Activated B cell treated with CpG ODN at 0.5 μM for 24 hours (primary cell): ENCODE measurements at places on chromosomes 12 and 14. TPM values are rescaled to one million over a fixed set of nuclear protein-coding genes. Genes with fewer than 3 reads are reported as not detected.

OR4E2 gene
- total RNA-seq = not detected in 2 replicates

SLC6A12 gene
- total RNA-seq = not detected in 2 replicates

PSMA6 gene
- 163 and 180 TPM in 2 replicates for total RNA-seq

SEC23A gene
- total RNA-seq = 38.3 and 39.4 TPM in 2 replicates

OLR1 gene
- total RNA-seq = 0.12 TPM in 1 of 2 replicates, not detected in the other

GNG2 gene
- 68.7 and 70.0 TPM in 2 replicates for total RNA-seq

LIN7A gene
- total RNA-seq = not detected in 2 replicates

LRRK2 gene
- 59.9 and 71.7 TPM in 2 replicates for total RNA-seq

LRRC10 gene
- total RNA-seq = not detected in 2 replicates

PPP1R36 gene
- total RNA-seq = not detected in 2 replicates

WNT5B gene
- 0.69 and 1.0 TPM in 2 replicates for total RNA-seq

RPGRIP1 gene
- total RNA-seq = not detected in 2 replicates
